ENCODE measurements at places on chromosomes 7 and 10.

- no peak for DNase-seq
These were observed 33.7 kb upstream of the TMEM26 start for GRCh38 chr10:61486738-61487396.

GRCh38 chr10:7218968-7219367 lies 191.9 kb downstream of the SFMBT2 start:
- DNase-seq: no peak

DNA sequence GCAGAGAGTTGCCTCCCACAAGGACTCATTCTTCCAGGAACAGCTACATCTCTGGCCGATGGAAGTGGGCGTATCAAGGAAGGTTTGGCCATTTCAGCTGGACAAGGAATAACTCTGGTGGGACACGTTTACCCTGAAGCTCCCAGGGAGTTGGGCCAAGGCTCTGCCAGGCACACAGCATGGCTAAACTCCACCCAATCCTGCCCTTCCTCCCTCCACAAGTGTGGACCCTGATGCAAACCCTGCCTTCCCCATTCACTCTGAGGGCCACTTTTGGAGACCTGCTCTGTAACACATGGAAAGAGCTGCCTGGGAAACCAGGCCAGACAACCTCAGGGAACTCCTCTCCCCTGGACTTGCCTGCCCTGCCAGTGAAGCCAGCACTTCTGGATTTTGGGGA lies 407.8 kb upstream of the FOXK1 start:
- no peak for DNase-seq

DNA sequence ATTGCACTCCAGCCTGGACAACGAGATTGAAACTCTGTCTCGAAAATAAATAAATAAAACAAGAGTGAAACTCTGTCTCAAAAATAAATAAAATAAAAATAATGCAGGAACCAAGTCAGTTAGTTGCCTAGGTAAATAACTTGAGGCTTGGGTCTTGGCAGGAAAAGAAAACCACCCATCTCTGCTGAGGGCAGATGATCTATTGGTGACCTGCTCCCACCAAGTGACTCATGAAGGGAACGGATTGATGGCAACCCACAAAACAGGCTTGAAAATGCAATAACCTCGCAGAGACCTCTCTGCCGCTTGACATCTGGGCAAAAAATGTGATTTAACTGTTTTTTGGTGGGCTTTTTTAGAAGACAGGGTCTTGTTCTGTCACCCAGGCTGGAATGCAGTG lies 86.6 kb downstream of the CALN1 start:
- DNase-seq: no peak

DNA sequence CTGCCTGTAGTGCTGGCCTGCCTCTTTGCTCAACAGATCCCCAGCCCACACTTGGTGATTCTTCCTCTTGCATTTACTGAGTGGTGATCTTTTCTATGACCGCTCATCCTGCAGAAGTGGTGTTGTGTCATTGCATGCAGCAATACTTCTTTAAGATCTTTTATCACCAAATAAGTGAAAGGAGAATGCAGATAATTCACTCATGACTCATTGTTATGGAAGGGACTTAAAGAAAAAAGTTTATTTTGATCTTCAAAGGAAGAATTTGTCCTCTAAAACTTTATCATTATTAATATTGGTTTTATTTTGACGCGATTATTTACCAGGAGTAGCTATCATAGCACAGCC lies 489.1 kb upstream of the CELF2 start:
- DNase-seq: no peak

DNA sequence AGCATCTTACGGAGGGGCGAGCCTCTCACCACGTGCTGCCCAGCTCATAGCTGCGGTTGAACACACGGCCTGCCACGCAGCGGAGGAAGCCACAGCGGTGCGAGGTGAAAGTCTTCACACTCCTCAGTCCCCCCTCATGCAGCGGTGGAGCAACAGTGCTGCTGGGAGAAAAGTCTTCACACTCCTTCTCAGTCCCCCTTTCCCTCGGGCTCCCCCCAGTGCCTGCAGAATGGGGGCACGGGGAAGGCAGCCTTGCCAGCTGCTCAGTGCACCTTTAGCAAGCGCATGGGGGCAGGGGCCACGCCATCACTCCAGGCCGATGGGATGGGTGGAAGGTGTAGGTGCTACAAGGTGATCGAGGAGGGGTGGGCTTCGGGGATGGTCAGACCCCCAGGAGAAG lies 206.3 kb upstream of the TCERG1L start:
- DNase-seq: no peak

- no peak for DNase-seq
These were observed 232.3 kb downstream of the ADAM12 start for GRCh38 chr10:126156012-126156411.

DNA sequence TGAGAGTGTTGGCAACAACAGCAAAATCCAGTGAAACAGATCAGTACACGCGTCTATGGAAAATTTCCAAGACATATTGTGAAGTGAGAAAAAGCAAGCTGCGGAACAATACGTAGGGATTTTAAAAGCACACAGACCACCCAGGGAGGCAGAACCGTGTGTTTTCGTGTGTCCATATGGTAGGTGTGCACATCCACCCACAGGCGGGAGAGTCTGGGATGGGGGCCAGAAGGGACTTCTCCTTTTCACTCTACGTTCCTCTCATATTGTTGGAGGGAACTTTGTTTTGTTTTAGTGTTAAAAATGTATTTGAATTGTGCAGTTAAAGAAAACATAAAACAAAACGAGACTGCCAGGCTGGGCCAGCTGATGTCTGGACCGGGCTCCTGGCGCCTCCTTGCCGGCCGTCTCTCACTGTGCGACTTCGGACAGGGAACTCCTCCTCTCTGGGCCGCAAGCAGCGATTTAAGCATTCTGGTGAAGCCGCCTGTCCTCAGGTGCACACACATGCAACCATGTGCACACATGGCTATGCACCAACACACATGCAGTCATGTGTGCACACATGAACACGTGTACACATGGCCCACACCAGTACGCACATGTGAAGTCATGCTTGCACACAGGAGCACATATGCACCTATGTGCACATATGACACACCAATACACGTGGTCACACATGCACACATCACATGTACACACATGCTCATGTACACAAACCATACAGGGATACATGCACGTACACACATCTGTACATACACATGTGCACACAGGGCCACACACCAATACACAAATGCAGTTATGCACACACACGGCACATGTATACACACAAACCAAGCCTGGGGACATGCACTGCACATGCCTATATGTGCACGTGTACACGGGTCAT lies 141.1 kb downstream of the ELFN1 start:
- DNase-seq: no peak

- DNase-seq: no peak
These were observed 19.2 kb upstream of the BMPER start for GRCh38 chr7:33886149-33886623.

DNA sequence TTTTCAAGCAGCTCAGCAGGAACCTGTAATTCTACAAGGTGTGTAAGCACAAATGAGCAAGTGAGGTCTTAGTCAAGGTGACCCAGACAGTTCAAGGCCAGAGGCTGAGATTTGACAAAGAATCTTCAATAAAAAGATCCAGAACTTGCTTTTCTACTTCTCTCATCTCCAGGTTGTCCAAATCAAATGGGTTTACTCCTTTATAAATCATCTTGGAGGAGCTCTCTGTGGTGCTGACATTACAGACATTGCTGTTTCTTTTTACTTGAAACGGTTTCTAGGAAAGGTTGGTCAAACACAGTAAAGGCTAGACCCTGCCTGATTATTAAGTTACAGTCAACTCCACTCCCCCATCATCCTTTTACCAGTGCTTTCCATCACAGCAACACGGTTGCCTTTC lies 504.6 kb downstream of the SORCS3 start:
- no peak for DNase-seq

DNA sequence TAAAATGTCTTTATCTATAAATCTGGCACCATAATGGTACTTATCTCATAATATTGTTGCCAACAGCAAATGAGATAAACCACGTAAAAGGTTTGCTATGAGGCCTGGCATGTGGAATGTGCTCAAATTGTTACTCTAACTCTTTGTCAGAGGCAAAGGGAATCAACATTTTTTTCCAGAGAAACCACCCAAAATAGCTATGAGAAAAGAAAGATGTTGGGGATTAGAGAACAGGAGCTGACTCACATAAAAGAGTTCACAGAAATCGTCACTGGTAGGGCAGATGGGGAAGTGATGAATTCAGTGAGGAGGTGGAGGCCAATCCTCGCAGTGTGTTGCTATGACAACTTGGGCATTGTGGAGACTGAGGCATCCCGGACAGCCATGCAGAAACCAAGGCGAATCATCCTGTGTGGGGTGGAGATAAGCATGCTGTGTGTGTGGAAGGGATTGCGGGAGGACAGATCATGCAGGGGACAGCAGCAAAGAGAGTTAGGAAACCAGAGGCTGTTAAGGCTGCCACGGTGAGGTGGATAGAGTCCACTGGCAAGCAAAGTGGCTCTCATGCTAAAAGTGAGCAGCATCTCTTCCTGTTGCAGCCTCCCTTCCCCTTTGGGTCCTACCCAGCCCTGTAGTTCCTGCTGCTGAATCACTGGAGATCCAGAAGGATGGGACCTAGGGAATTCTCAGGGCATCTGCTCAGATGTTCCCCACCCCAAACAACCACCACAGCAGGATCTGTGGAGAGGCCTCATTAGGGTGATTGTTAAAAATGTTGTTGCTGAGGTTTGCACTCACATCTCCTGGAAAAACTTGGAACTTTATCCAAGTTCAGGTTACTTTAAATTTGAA lies 103.9 kb downstream of the CUBN start:
- DNase-seq: peak; percentile 61

DNA sequence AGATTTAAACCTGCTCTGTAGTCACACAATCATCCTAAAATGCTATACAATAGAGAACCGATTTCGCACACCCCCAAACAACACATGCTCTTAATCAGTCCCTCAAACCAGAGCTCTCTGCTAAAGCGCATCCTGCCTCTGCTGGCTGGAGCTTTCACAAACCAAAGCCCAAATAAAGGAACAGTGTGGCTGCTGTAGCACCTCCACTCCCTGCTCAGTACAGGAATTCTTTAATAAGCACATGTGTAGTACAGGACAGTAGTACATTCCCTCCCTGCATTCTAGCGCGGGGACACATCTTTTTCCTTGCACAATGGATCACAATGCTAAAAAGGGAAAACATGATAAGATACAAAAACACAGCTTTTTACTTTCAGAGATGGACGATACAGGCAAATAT lies 684.6 kb downstream of the MAGI2 start:
- DNase-seq: no peak

DNA sequence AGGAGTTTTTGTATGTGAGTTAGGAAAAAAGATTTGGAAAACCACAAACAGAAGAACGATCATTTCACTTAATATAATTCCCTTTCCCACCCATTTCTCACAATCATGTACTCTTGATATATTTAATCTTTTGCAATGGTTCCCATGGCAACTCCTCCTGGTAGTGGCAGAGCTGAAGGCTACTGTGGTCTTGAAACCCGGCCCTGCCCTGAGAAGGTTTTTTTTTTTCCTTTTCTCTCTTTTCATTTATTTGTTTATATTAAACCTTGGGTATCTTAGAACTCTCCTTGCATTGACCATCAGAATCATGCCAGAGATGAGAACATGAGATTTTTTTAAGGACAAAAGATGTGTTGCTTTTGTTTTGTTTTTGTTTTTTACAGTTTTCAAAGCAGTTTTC lies 566.1 kb upstream of the NRP1 start:
- DNase-seq: no peak

DNA sequence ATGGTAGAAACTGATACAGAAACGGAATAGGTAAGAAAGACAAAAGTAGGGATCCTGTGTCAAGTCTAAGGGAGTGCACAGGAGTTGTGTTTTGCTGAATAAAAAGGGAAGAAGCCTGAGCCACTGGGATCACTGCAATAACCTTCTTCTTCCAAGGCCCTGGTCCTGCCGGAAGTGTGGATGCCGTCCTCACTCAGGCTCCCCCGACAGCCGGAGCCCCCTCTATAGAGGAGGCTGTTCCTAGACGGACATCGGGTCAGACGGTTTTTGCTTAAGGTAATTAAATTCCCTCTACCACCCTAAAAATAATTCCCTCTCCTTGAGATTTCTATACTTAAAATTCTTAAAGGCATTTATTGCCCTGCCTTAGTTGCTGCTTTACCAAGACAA lies 566.9 kb downstream of the PTPRN2 start:
- no peak for DNase-seq

DNA sequence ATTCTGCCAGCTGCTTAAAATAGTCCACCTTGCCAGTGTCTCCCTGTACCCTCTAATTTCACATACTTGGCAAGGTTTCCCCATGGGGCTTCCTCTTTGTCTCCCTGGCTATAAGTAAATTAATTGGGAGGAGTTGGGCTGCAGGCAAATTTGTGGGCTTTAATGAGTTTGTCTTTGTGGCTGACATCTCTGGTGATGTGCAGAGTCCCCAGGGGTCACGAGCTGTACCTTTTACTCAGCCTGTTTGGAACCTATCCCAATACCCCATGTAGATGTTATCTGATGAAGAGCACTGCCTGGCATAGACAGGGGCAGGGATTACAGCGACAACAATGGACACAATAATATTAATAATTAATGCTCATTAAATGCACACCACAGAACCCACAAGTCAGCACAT lies 132.5 kb downstream of the SLIT1 start:
- no peak for DNase-seq

GRCh38 chr10:114308531-114309363 lies 69.7 kb downstream of the VWA2 start:
- DNase-seq: no peak

DNA sequence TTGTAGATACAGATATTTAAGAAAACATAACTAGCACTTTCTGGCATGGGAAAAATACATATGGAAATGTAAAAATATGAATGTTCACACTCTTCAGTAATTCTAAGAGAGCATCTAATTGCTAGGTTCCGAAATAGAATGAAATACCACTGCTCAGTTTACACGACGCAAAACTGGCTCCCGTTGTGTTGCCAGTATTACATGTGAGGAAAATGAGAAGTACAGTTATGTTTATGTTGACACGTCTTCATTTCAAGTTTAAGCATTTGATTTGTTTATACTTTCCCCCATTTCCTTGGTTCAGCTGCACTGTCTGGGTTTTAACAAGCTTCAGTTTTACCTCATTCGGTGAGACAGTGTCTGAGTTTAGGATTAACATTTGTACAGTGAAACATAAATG lies 275.8 kb upstream of the SEMA3D start:
- DNase-seq: no peak

GRCh38 chr10:11864727-11865126 lies 41.6 kb downstream of the PROSER2 start:
- no peak for DNase-seq
